ENCODE measurements at places on chromosomes 12 and 14.

DNA sequence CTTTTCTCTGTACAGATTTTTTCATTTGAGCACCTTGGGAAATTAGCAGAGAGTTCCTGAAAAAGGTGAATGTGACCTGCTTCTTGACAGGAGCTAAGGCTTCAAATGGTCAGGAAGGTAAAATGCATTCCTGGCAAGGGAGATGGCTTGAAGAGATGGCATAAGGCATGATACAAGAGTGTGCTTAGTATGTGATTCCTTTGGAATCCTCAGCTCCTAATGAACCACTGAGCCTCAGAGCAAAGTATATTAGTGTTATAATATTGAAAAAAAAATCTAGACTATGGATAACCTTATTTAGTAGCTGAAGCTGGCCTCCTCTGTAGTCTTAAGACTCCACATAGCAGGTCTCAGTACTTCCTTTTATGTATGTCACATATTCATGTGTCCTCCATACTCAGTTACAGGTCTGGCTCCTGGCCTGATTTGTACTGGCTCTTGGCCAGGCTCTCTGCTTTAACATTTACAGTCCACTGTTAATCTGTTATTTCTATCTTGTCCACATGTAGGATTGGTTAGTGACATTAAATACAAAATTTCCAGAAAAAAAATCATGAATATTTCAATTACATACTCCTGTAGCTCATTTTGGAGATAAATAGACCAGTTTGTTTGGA is 17.9 kb downstream of the TOGARAM1 start:
- DNase-seq: no peak

- DNase-seq: no peak
These were observed 21.5 kb upstream of the ANO2 start for GRCh38 chr12:5966486-5967095.

DNA sequence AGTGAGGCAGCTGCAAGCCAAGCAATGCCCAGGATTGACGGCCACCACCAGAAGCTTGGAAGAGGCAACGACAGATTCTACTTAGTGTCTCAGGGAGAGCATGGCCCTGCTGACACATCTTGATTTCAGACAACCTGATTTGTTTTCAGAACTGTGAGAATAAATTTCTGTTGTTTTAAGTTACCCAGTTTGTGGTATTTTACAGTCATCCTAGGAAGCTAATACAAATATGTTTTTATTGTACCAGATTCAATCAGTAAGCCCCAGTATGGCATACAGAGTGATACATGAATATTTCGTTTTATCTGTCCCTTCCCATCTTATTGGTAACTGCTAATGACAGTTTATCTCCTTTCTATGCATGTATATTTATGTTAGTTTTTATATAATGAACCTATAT is 62.3 kb downstream of the SAMD4A start:
- DNase-seq: no peak

- no peak for DNase-seq
These were observed 74.9 kb upstream of the CPM start for GRCh38 chr12:69007855-69008351.

DNA sequence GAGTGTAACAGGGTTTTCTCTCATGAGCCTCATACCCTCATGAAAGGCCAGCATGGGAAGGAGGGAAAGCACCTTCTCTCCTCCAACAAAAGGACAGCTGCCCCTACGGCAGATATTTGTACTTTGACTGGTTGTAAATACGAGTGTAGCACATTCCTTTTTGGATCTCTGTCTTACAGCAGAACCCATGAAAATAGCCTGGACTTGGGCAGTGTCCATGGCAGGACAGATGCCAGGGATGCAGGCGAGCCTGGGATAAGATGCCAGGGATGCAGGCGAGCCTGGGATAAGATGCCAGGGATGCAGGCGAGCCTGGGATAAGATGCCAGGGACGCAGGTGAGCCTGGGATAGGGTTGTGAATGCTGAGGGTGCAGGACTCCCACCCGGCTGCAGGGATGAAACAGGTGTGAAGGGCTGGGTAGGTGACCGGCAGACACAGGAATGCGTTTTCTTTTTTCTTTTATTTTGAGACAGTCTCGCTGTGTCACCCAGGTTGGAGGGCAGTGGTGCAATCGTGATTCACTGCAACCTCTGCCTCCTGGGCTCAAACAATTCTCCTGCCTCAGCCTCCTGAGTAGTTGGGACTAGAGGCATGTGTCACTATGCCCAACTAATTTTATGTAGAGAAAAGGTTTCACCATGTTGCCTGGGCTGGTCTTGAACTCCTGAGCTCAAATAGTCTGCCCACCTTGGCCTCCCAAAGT is 120.0 kb downstream of the BEGAIN start:
- DNase-seq: no peak

DNA sequence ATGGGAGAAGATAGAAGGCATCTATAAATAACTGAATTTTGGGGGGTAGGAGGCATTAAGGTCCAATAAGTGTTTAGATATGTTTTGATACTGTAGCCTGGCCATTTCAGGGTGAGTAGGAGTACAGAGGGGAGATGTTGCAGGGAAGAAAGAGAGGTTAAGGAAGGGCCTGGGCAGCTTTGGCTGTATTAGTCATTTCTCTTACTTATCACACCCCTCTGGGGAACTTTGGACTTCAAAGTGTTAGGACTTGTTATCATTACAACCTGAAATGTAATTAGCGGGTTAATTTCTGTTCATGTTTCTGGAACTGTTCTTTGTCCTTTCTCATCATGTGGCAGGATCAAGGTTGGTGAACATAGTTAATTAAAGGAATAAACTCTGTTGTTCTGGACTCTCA is 40.3 kb downstream of the SUSD6 start:
- DNase-seq: no peak

GRCh38 chr14:51293912-51294389 is 53.9 kb downstream of the TMX1 start:
- DNase-seq: no peak

DNA sequence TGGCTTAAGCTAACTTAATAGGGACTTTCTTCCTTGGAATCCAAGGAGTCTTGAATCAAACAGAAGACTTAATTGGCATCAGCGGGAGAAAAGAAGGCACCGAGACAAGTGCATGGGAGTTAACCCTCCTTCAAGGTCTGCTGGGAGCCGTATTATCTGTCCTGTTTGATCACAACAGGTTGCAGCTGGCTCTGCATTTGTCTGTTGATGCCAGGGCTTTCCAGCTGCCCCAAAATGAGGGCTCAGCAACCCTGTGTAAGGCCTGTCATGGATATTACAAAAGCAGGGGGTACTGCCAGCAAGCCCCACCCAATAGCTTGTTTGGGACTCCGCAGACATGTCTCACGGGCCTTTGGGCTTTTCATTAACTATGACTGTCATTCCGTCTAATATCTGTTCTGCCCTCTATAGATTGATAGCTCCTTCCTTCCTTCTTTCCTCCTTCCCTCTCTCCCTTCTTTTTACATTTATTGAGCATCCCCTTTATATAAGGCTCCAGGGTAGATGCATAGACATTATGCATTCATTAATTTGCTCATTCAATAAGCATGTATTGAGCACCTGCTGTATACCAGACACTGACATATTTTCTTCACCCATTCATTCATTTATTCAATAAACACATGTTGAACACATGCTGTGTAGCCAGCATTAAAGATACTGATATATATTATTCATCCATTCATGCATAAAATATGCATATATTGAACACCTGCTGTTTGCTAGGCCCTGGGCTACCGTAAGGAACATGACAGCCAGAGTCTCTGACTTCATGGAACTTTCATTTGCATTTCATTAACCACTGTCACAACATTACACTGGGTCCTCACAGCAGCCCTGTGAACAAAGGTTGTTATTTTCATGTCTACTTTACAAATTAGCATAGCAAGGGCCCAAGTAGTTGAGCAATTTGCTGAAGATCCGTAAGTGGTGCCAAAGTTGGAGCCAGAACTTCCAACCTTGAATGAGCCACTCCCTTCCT is 56.2 kb downstream of the SVOP start:
- DNase-seq: no peak

DNA sequence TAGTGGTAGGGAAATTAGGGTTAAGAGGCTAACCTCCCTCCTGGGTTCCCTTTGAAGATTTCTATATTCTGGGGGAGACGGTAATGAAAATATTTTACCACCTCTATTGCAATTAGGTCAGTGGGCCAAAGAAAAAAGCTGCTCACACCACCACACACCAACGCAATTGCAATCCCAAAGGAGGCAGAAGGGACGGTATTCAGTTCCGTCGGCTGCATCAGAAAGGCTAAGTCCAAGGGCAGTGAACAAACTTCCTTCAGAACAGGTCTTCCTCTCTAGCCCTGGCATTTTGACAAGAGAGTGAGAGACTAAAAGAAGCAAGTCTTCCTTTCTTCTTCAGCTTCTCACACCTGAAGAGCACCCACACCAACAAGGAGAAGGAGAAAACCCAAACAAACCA is 51.2 kb downstream of the OTX2 start:
- DNase-seq: no peak

DNA sequence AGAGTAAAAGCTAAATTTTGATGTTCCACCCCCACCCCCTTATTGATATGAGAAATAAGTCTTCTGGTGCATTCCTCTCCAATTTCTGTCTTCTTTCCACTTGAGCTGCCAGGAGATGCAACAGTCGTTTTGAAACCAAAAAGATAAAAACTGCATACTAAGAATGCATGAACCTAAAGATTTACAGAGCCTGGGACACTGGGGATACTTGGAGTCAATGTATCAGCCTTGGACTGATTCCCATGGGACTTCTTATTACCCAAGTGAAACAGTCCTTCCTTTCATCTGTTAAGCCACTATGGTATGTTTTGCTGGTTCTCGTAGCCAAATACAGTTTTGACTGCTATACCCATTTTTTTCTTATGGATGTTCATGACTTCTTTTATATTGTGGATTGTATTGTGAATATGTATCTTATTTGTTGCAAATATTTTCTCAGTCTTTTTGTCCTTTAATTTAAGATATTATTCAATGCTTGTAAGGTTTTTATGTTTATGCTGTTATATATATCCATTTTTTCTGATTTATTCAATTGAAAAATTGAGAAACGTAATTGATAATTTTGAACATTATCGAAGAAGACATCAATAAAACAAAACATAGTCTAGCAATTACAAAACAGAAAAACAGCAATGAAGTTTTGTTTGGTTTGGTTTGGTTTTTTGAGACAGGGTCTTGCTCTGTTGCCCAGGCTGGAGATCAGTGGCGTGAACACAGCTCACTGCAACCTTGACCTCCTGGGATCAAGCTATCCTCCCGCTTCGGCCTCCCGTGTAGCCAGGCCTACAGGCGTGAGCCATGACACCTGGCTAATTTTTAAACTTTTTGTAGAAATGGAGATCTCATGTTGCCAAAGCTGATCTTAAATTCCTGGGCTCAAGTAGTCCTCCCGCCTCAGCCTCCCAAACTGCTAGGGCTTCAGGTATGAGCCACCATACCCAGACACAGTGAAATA is 85.4 kb upstream of the ETV6 start:
- DNase-seq: no peak

GRCh38 chr12:106211973-106212372 is 35.8 kb downstream of the CKAP4 start:
- DNase-seq: no peak

DNA sequence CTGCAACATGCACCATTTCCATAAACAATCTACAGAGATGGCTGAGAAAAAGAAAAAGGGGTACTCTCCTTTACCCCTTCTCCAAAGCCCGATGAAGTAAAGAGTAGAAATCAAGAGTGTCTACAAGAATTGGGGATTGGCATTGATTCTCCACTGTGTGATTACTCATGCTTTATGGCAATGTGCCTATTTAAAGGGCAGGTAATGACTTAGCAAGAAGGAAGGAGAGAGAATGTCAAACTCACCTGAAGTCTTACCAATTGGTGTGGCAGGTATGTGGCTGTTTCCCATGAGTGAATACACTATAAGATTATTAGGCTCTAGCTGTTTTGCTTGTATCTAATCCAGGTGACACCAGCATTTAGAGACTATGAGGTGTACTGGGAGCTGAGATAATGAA is 275.3 kb downstream of the CCER1 start:
- DNase-seq: no peak

- DNase-seq: no peak
These were observed 7.4 kb upstream of the LLPH start for GRCh38 chr12:66137937-66138336.

DNA sequence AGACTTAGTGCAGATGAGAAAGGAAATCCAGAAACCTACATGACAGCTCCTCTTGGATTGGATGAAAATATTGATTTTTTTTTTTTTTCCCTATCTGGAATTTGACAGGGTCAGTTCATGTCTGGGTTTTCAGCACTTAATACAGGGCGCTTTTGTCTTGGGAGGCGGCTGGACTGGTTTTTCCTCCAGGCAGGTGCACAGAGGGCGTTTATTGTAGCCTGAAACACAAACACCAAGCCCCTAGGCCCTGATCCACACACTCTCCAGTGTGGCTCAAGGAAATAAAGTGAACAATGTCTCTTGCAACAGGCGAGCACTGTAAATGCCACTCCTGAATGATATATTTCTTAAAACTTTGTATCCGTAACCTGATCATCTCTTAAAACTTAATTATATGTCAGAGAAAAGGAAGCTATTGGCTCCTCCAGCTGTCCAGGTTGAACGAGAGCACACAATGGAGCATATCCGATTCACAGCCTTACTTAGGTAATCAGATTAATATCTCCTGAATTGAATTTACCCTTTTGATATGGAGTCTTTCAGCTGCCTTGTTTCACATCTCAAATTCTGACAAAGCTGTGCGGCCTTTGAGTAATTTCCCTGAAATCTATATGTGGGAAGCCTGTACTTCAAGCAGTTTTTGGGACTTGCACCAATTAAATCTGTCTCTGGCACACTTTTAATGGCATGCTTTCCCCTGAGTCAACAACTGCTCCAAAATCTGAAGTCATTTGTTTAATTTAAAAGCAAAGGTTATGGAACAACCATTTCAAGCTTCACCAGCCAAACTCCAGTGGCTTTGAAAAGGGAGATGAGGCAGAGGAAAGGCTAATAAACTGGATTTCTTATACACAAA is 485.7 kb downstream of the ZFP36L1 start:
- DNase-seq: no peak

DNA sequence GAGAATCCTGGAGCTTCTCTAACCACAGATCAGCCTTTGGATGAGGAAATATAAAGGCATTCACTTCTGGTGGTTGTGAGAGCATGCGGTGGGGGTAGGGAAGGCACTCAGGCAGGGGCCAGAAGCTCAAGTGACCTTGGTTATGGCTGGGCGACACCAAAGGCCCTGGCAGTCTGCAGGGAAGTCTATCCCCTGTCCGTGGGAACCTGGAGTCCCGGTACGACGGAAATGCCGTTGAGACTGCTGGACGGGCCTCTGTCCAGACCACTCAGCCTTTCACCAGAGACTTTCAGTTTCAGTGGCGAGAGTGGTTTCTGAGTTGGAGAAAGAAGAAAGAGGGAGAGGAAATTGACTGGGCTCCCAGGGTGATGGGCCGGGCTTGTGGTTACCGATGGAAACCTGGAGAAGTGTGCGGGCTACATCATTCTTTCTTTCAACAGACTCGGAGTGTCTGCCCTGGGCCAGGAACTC is 20.9 kb downstream of the ISCA2 start:
- no peak for DNase-seq

Measured in substantia nigra (tissue), 51 donors.